ENCODE measurements at places on chromosomes 6 and 20.

- H3K4me3 ChIP-seq = no peak overlapping the region
- peaks cover 8% of the 10 kb centered on the region for H3K4me1 ChIP-seq
- H3K27ac ChIP-seq = no peak overlapping the region
- DNase-seq = no peak
- H3K36me3 ChIP-seq = no peaks in the 10 kb centered on the region
- H3K27me3 ChIP-seq = no peaks in the 10 kb centered on the region
Measured at GRCh38 chr20:53826597-53827291, 233.1 kb upstream of the ZNF217 start.

DNA sequence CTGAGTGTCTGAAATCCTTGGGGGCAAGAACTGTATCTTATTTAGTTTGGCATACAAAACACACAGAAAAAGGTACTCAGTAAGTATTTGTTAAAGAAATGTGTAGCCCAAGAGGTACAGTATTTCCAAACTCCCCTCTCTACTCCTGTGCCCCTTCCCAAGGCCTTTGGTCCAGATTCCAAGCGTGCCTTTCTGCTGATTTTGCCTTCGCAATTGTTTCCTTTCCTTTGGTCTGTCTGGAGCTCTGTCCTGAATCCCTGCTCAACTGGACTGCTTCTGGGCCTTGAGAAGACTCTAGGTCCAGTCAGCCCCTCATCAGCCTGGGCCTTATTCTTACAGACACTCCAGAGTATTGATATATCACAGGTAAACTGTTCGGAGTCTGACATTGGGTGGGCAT, 122.2 kb upstream of the SYNCRIP start:
- H3K36me3 ChIP-seq = no peaks in the 10 kb centered on the region
- H3K27me3 ChIP-seq = peaks cover 3% of the 10 kb centered on the region
- no peak overlapping the region for H3K27ac ChIP-seq
- DNase-seq = no peak
- H3K4me3 ChIP-seq = no peak overlapping the region

- no peaks in the 10 kb centered on the region for H3K27me3 ChIP-seq
- H3K27ac ChIP-seq = no peak overlapping the region
- no peak for DNase-seq
- no peaks in the 10 kb centered on the region for H3K4me1 ChIP-seq
Measured at GRCh38 chr6:7604506-7604905, 14.5 kb downstream of the SNRNP48 start.

DNA sequence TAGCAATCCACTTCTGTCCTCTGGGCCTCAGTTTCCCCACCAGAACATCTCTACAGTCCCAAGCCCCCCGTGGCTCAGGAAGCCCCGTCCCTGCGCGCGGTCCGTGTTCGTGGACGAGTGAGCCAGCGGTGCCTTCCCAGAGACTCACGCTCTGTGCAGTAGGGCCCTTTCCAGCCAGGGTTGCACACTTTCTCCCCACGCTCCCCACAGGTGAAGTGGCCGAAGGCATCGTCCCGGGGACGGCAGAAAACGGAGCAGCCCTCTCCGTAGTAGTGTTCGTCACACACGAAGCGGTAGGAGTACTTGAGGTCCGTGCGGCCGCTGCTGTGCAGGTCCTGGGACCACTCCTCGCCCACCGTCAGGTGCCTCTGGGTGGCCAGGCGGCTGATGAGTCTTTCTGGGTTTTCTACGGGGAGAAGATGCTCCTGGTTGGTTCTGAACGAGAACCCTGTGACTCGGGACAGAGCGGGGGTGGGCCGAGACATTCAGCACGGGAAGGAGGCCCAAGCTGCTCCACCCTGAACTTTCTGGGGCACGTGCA, 2.7 kb downstream of the DLL1 start:
- H3K4me3 ChIP-seq = peak overlapping the region; percentile 17
- peaks cover 25% of the 10 kb centered on the region for H3K4me1 ChIP-seq
- H3K36me3 ChIP-seq = no peaks in the 10 kb centered on the region
- H3K27me3 ChIP-seq = peaks cover 88% of the 10 kb centered on the region
